GM23248 (cell line): ENCODE measurements at places on chromosomes 7 and 10. TPM values are rescaled to one million over a fixed set of nuclear protein-coding genes. Genes with fewer than 3 reads are reported as not detected.

DNA sequence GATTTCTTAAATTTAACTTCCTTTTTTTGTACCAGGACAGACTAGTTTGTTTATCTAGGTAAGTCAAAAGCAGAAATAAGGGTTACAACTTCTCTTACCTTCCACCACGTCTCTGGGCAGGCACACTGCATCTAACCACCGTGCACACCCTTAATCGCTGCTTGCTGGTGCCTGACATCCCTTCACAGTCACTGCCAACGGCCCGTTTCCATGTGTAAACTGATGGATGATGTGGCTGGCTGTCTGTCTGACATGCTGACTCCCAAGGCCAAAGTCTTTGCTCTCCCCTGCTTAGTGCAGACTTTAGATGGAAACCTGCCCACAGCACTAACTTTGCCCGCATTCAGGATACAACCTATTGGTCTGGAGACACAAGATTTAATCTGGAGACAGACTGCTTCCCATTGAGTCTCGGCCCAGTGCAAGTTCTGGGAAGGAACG is 1.1 kb downstream of the TMEM273 start:
- DNase-seq = no peak

DNA sequence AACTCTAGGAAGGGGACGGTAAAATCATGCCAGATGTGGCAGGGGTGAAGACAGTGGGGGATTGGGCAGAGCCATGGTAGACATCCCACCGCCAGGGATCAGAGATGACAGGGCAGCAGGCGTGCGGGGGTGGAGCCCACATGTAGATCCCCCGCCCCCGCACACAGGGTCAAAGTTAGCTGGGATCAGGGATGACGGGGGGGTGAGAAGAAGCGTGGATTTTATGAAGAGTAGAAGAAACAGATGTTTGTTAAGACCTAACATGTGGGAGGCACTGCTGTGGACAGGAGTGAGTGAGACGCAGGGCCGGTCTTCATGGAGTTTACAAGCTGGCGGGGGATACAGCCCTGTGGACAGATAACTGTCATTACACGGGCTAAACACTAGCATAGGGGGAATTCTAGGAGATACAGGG is 154.0 kb upstream of the KLF14 start:
- DNase-seq = peak; percentile 72

DNA sequence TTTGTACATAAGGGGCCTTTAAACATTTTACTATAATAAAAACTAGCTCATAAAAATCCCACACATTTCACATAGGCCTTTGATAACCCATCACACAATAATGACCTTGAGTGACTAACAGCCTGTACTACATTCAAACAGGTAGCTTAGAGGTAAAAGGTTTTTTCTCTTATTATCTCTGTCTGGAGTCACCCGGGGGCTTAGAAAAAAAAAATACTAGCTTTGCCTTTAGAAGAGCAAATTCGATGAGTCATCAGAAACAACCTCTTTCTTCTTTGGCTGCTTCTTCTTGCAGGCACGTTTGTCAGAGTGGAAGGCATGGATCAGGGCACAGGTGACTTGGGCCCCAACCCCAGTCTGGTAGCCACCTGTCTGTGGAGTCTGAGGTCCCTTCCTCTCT is 43.4 kb upstream of the ADO start:
- no peak for DNase-seq

GRCh38 chr10:76981251-76981650 is 656.4 kb downstream of the KCNMA1 start:
- DNase-seq = no peak

- no peak for DNase-seq
Observed at GRCh38 chr7:148395352-148395811, 195.2 kb upstream of the C7orf33 start.

DNA sequence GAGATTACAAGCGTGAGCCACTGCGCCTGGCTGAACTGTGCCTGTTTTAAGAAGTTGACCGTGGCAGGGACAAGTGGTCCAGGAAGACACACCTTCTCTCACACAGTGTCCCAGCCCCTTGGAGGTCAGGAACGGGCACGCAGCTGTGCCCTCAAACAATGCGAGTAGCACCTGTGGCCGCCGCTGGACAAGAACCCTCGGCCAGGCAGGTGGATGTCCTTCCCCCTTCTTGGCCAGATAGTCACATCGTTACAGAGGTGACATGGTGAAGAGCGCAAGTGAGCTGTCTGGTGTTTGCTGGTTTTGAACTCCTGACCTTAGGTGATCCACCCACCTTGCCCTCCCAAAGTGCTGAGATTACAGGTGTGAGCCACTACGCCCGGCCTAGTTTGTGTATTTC is 8.8 kb downstream of the ZFAND2A start:
- DNase-seq = no peak

DNA sequence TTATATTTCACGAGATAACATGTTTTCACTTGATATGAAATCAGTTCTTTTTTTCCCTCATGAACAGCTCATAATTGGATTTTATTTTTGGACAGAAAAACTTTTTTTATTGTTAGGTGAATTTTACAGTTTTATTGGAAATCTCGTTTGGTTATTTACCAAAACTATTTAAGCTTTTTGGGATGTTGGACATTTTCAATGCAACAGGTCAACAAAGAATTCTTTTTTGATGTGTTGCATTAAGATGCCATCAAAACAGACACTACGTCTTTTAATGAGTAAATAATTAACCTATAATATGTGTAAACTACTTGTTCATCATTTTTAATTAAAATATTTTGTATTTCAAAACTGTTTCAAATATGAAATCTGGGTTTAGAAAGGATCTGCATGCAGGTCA is 5.3 kb downstream of the KMT2E start:
- DNase-seq = no peak

DNA sequence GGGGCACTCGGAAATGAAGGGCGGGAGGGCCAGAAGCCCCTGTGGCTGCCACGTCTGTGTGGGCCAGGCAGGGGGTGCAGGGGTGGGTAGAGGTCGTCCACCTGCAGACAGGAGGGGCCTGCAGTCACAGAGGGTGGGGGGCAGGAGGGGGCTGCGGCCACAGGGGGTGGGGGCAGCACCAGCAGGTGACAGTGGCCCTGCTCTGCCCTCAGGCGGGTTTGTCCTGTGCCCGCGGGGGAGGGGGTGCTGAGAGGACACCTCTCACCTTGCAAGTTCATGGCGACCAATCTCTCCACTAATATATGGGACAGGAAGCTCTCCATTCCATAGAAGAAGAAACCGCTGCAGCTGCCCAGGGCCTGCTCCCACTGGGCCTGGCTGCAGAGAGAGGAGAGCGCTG is 26.6 kb upstream of the NKX6-2 start:
- no peak for DNase-seq

DNA sequence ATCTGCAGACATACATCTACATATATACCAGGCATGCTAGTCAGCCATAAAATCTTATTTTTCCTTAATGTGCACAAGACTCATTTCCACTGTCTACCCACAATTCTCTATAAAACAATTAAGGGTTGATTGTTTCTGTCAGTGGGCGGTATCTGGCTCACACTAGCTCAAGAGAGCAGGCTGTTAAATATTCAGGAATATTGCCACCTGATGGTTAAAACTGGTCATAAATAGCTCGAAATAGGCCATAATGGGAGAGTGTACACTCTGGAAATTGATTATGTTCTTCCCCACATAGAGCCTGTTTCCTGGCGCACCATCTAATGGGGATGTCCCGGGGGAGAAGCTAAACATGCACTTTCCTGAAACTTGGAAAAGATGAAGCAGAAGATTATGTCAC is 620.6 kb upstream of the ANKRD30A start:
- peak; percentile 13 for DNase-seq

DNA sequence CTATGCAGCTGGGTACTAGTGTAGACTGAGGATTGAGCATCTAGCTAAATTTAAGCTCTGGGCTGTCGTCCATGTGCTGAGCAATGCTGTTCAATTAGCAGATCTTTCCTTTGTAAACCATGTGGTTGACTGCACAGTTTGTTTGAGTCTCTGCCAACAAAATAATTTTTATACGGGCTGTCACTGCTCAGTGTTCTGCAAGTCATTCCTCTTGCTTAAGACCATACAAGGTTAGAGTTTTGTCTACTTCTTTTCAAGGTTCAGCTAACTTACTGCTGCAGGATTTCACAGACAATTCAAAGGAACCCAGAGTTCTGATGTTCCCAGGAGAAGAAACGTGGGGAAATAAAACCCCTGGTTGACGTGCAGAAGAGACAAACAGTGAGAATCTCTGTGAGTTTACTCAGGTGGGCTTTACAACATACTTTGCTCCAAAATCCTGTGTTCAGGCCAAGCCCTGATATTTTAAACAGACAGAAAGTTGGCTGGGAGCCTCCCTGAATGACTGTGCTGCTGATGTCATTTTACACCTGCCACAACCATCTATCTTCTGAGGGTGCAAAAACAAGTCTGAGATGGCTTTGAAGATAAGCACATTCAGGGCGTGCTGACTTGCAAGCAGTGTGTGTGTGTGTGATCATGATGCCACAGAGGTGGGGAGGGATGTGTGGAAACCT is 177.1 kb upstream of the SVIL start:
- DNase-seq = peak; percentile 94

DNA sequence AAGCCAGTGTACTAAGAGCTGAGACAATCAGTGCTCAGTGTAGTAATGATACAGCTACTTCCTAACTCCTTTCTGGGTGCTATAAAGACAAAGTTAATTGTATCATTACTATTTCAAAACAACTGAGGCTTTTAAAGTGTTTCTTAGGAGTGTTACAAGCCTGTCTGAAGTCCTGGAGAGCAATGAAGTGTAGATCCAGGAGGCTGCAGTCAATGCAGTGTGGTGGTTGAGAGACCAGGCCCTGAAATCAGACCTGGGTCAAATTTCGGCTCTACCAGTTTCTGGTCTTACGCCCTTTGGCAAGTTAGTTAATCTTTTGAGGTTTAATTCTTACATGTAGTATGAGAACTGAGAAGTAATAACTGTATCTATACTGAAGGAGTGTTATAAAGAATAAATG is 387.0 kb downstream of the SDK1 start:
- no peak for DNase-seq

DNA sequence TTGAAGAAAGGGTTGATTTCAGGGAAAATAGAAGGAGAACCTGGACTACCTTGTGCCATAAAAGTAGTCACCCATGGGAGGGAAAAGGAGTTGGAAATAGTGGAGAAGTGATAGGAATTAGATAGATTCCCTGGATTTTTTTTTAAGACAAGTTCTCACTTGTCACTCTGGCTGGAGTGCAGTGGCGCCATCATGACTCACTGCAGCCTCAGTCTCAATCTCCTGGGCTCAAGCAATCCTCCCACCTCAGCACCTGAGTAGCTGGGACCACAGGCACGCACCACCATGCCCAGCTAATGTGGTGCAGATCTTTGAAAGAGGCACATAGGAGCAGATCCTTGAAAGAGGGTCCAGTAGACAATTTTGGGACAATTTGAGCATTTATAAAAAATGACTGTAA is 9.5 kb upstream of the BLNK start:
- DNase-seq = no peak

GRCh38 chr7:117279931-117280557 is 42.8 kb downstream of the WNT2 start:
- DNase-seq = peak; percentile 10

DNA sequence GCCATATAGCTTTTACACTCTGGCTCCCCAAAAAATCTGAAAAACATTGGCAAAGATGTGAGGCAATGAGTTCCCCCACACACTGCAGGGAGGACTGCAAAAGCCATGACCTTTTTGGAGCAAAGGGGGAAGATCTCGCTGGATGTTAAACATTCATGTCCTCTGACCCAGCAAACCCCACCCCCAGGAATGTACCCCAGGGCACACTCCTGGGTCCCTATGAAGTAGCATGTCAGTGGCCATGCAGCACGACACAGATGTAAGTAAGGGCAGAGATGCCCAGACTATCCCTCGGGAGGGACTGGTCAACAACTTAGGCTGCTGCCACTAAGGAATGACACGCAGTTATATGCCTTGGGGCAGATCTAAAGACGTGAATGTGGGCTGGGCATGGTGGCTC is 100.6 kb downstream of the DLG5 start:
- DNase-seq = no peak

GRCh38 chr7:116236020-116236630 is 25.8 kb downstream of the TES start:
- peak; percentile 77 for DNase-seq

DNA sequence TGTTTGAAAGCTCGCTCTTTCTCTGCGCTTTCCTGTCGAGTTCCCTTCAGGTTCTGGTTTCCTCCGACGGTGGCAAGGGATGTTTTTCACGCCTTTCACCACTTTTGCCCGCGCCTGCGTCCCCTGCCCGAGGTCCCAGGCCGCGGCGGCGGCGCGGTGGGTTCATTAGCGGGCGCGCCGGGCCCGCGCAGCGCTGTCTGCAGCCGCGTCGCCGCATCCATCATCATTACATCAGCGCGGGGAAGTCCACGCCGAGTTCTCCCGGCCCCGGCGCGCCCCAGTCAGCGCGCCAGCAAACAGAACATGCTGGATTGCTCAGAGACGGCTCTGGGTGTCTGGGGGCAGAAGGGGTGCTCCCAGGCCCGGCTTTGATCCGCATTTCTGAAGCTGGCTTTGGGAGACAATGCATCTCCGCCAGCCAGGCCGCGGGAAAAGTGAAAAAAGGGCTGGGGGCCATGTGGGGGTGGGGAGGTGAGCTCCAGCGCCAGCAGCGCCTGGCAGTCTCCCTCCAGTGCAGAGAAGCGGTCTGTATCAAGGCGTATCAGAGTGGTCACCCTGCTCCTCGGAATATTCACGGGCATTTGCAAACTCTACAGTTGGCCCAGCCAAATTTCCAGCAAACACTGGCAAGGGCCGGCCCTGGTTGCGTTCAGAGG is 8.9 kb downstream of the GLI3 start:
- peak; percentile 79 for DNase-seq

- no peak for DNase-seq
Observed at GRCh38 chr7:158467562-158467961, 120.1 kb downstream of the PTPRN2 start.

DNA sequence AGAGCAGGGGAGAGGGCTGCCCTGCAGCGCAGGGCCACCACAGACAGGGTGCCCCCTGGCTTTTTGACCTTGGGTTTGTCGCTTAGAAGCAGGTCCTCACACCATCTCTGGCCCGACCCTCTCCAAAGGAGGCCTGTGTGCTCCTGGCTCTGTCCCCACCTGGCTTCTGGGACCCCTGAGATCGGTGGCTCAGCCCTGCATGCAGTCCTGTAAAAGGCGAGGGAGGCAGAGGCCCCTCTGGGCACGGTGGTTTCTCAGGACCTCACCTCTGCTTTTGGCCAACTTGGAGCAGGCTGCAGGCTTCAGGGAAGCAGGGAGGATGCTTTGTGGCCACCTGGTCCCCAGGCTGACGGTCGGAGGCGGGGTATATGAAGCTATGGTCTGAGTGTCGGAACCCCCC is 21.4 kb downstream of the WDR86 start:
- no peak for DNase-seq

VSTM2A gene
- not detected in 2 replicates for total RNA-seq

CALML3 gene
- not detected in 2 replicates for total RNA-seq

CDH23 gene
- total RNA-seq = 0.38 TPM in 1 of 2 replicates, not detected in the other

CPA4 gene
- total RNA-seq = 8.6 and 16.7 TPM in 2 replicates

ITGA8 gene
- 0.32 TPM in 1 of 2 replicates, not detected in the other for total RNA-seq

MKX gene
- 41.4 and 44.1 TPM in 2 replicates for total RNA-seq

CDC14C gene
- total RNA-seq = 0.11 TPM in 1 of 2 replicates, not detected in the other
